Right ventricle myocardium superior (tissue), 1 donor: ENCODE measurements at places on chromosomes 1 and 21.

DNA sequence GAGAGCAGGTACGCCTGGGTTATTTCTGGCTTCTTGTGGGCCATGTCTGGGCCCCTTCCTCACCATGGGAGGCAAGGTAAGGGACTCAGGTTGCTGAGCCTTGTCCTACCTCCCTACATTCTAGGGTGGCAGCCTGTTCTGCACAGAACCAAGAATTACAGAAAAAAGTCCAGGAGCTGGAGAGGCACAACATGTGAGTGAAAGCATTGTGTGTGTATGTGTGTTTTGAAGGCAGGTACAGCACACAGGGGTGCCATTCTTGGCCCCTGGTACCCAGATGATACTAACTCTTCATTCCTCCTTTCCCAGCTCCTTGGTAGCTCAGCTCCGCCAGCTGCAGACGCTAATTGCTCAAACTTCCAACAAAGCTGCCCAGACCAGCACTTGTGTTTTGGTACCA is 4.4 kb downstream of the JTB start:
- DNase-seq, result no peak

GRCh38 chr1:117147856-117148588 is 26.5 kb upstream of the TRIM45 start:
- no peak for DNase-seq

GRCh38 chr1:46812996-46813857 is 14.4 kb downstream of the CYP4B1 start:
- DNase-seq, result no peak

- peak; percentile 79 for DNase-seq
Observed at GRCh38 chr1:156489166-156489934, 11.2 kb downstream of the MEF2D start.

DNA sequence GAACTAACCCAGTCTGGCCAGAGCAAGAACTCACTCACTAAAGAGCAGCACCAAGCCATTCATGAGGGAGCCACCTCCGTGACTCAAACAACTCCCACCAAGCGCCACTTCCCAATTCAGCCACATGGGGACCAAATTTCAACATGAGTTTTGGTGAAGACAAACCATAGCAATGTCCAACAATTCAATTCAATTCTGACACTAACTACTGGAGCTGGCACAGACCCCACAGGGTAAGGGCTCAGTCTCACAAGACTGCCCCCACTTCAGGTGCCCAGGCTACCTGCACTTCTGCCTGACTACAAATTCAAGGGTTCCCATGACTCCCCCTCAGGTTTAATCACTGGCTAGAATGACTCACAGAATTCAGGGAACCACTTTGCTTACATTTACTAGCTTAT is 48.8 kb upstream of the RAP1A start:
- DNase-seq, result no peak

GRCh38 chr1:40265298-40265697 is 7.3 kb downstream of the ZMPSTE24 start:
- DNase-seq, result no peak

DNA sequence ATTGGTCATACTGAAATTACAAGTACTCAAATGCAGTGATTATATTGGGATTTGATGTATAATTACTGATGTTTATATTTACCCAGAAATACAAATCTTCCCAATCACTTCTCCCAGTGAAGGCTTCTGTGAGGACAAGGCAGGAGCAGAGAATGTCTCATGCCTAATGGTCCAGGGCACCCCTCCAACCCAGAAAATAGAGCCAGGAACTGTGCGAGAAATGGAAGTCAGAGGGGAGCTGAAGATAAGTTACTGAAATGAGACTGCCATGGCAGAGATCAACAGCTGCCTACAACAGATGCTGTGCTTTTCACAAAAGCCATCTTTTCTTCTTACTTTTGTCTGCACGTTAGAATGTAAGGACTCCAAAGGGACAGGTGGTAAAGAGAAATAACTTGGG is 171.2 kb downstream of the TTLL7 start:
- DNase-seq, result peak; percentile 47

GRCh38 chr1:211822677-211823407 is 7.7 kb downstream of the LPGAT1 start:
- no peak for DNase-seq

GRCh38 chr1:3664700-3665375 is 12.5 kb downstream of the TP73 start:
- DNase-seq, result no peak

GRCh38 chr1:156498432-156499193 is 2.0 kb downstream of the MEF2D start:
- peak; percentile 80 for DNase-seq

DNA sequence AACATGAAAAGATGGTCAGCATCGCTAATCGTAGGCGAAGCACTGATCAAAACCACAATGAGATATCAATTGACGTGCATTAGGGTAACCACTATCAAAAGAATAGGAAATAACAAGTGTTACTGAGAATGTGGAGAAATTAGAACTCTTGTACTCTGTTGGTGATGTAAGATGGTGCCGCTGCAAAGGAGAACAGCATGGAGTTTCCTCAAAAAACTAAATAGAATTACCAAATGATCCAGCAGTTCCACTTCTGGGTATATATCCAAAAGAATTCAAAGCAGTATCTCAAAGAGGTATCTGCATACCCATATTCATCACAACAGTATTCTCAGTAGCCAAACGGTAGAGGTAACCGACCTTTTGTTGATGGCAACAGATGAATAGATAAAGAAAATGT is 8.3 kb upstream of the CD101 start:
- no peak for DNase-seq

GRCh38 chr1:167515461-167515860 is 2.9 kb downstream of the CD247 start:
- DNase-seq, result no peak

GRCh38 chr1:226401355-226402303 is 6.3 kb downstream of the PARP1 start:
- DNase-seq, result no peak

- no peak for DNase-seq
Observed at GRCh38 chr1:246515390-246516005, 8.4 kb upstream of the SMYD3 start.

DNA sequence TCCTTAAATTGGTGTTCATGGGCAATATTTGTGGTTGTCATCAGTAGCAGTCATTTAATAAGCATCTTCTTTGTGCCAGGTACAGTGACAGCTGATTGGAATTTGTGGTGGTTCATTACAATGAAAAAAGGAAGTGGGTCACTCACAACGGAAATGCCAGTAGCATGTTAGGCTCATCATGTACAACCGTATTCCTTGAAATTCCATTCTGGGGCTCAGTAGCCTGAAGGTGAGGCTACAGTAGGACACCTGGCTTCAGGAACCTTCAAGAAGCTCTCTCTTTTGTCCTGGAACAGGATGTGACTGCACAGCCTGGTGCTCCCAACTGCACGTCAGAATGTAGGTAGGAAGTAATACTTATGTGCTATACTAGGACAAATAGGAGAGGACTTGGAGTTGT is 93.9 kb downstream of the ST3GAL3 start:
- no peak for DNase-seq

GRCh38 chr1:34277150-34277549 is 100.4 kb downstream of the C1orf94 start:
- DNase-seq, result no peak

- peak; percentile 56 for DNase-seq
Observed at GRCh38 chr1:9009438-9010370, 16.5 kb downstream of the SLC2A7 start.
